ENCODE measurements at places on chromosomes 7 and 10.

DNA sequence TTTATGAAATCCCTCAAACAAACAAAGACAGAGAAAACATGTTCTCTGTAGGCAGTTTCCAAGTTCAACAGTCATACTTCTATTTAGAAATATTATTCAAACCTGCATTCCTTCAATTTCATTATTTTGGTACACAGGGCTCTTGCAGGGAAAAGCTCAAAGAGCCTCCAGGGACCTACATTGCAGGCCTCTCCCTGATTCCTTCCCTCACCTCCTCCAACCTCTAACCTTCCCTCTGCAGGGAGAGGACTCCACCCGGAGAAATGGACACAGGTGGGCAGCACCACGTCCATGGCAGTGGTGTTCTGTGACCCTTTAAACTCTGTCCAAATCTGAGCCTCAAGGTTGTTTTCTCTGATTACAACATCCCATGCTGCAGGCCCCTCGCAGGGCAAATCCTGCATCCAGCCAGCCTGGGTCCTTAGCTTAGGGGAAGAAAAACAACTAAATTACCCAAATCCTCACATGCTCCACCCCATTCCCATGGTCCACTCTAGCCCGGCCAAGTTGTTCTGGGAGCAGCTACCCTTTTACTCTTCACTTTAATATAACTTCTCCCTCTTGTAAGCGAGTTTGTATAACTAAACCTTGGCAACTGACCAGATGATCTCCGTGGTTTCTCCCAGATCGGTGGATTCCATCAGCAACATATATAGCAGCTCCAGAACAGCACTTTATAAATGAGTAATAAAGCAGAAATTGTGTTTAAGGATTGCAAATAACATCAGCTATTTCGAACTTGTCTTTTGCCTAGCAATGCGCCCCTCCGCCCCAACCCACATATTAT lies 129.8 kb downstream of the CUBN start:
- no peak for DNase-seq

DNA sequence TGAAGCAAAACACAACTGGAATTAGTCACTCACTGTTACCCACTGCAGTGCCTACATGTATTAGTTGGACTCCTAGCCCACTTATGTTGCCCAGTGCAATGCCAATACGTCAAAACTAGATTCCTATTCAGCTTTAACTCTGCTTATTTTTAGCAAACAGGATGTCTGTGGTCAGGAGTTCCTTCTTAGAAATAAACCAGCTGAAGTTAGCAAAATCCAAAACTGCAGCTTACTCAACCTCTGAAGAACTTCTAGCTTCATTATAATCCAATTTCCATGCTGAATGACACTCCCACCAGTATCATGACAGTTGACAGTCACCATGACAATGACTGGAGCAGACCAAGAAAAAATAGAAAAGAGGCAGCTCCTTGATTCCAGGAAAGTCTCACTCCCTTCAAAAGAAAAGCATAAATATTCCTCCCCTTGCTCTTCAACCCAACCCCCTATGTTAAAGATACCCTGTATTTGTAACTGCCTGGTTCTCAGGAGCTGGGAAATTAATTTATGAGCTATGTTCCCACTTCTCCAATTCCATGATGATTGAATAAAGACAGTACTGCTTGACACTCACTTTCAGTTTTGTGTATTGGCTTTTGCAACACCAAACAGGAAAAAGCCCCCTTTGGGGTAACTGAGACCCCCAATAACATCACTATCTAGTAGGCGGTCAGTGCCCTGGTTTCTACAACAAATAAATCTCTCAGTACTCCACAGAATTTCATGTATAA lies 327.4 kb downstream of the SORCS1 start:
- no peak for DNase-seq

DNA sequence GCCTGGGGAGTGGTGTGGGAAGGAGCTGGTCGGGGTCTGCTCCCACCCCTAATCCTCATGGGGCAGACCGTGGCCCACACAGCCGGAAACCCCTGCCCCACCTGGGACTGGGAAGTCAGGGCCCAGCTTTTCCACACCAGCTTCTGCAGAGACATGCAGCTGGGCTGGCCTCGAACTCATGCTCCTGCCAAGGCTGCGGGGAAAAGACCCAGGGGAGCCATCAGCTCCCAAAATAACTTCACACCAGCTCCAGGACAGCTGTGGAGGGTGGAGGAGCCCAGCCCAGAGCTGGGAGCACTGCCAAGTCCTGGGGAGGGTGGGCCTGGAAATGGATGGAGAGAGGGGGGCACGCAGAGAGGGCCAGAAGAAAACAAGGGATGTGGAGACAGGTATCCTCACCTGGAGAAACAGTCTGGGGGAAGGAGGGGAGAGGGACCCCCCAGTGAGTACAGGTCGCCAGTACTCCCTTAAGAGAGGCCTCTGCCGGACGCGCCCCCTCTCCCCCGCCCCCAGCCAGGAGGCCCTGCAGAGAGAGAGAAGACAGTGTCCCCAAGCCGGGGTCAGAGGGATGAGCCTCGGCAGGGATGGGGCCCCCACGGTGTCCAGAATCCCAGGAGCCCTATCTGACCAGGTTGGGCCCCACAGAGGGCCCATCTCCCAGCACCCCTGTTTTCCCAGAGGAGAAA lies 11.5 kb upstream of the GRIFIN start:
- no peak for DNase-seq

DNA sequence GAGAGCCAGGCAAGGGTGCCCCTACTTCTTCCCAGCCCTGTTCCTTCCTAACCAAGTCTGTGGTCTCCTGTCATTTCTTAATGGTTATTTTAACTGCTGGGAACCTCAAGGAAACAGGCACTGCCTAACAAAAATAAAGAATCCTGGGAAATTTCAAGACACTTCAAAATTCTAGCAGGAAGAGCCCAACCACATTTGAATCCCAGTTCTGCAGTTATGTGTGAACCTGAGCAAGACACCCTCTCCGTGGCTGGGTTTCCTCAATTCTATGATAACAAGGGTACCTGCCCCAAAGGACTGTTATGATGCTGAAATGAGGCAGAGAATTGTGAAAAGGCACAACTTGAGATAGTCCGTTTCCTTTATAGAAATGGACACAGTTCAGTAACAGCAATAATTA lies 36.2 kb upstream of the DUSP5 start:
- DNase-seq = no peak

DNA sequence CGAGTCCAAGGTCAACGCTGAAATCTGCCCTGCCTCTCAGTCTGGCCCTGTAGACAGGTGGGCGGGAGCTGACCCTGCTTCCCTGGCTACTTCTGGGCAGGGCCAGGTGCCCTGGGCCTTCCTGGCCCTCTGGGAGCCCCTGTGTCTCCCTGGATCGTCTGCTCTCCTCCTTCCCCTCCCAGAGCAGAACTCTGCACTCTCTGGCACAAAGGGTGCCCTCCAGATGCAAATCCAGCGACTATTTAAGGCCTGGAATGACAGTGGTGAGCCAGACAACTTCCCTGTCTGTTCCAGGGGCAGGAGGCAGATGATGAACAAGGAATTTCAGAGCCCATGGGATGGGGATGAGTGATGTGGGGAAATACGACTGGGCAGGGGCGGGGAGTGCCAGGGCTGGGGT lies 63.4 kb downstream of the C10orf105 start:
- no peak for DNase-seq

DNA sequence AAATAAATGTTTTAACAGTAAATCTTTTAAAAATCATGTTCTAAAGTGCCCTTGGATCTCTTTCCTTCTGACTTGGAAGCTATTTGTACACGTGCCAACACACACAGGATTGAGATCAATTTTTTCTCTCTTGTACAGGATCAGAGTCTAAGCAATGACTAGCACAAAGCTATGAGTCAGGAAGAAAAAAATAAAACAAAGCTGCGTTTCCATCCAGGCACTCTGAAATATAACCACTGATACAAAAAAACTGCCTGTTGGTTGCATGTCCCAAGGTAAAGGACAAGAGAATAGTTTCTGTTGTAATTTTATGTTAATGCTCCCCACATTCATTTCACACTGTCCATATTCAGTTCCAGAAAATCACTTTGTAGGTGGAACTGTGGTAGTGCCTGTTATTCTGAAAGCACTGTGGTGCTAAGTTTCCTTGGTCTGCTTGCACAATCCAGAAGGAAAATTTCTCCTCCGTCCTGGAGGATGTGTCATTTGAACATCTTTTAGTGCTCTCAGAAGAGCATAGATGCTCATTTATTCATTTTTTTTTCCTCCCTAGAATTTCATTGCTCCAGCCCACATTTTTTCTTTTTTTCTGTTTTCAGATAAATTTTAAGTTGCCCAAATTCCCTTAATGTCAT lies 113.4 kb downstream of the PLXDC2 start:
- DNase-seq = no peak

DNA sequence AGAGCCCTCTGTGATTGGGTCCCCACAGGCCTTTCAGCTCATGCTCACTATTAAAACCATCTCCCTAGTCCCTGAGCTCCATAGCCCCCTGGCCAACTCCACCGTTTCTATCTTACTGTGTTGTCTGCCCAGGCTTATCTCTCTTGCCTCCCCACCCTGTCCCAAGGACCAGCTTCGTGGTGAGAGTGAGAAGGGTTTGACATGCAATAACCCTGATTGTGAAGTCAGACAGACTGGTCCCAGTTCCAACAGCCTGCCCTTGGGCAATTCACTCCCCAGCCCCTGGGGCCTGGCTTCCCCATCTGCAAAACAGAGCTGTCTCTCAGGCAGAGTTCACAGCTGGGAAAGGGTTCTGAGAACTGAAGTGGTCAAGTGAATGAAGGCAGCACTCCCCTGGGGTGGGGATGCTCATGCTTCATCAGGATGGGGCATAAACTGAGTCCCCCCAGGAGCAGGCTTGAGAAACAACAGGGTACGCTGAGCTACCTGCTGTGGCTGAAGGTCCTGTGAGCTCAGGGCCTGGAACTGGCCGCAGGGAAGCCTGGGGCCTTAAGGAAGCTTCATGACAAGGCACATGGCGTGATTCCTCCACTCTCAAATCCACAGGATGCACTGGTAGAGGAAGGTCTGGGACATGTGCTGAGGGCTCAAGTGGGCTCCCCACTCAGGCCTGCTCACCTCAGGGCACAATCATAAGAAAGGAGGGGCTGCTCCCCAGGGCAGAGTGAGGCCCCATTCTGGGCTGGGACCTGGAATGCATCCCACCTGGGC lies 1.8 kb upstream of the PPIF start:
- DNase-seq = no peak

DNA sequence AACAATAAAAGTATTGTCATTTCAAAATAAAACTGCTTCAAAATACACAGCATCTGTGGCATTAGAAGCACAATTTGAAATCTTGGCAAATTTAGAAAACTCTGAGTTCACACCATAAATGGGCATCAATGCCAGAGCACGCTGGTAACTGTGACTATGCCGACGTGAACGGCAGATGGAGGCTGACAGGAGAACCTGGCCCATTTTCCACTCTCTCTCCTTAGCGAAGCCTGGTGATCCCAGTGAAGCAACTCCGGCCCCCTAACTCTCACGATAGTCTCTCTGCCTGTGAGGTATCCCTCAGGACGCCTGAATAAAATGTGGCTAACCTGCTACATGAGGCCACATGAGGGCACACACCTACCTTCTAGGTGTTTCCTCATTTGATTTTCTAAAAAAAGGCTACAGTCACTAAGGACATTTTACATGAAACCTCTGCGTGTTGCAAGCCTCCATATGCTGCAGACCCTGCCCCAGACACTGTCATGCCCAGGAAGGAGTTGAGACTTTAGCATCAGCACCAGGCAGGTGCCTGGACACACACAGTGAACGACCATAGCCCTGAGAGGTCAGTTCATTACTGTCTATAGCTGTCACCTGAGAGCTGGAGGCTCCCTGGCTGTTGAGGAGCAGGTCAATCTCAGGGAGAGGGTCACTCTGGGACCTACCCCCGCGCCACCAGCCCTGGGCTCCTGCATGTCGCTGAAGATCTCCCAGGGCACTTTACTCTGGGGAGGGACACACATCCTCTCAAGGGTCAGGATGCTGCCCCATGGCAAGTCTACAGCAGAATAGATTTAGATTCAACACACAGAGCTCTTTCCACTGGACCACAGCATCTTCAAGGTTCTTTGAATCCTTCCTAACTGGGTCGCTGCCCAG lies 62.9 kb upstream of the CAMK2B start:
- no peak for DNase-seq

DNA sequence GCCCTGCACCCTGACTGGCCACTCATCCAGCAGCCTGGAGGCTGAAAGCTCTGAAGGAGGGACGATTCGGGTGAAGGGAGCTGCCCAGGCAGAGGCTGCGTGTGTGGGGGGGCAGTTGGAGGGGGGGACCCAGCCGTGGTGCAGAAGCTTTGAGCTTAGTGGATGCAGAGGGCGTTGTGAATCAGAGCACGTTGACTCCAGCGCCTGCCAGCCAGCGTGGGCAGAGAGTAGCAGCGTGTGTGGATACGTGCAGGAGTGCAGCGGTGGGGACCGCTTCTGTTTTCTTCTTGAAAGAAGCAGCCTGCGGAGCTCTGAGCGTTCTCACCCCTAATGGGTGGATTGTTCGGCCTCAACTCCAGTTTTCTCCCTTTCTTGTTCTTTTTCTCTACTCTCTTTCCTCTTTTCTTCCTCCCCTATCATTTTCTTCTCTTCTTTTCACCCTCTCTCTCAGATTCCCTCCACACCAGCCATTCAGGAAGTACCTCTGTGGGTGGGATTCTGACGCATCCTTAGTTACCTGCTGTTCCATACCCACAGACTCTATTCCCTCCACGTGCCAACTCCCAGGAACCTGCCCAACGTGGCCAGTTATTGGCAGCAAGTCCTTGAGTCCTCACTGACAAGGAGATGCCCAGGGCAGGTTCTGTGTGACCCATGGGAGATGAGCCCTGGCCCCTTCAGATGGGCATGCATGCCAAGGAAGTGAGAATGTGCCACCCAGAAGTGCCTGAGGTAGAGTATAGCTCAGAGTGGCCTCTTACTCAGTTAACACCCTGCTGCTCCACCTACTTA lies 47.4 kb downstream of the SORCS3 start:
- DNase-seq = no peak

DNA sequence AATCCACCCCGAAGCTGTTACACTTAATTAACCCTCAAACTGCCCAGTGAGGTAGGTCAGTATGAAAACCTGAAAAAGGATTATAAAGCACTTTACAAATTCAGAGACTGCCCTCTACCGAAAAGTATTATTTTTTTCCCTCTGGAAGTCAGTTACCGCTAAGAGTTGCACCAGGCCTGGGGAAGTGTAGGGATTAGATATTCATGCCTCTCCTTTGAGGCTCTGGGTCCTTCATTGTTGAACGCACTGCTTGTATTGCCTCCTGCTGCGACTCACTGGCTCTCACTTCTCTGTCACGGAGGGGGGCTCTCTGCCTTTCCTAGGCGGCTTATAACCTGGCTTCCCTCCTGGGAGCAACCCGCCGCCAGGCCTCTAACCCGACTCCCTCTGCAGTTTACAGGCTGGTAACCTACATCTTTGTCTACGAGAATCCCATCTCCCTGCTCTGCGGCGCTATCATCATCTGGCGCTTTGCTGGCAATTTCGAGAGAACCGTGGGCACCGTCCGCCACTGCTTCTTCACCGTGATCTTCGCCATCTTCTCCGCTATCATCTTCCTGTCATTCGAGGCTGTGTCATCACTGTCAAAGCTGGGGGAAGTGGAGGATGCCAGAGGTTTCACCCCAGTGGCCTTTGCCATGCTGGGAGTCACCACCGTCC lies 2.7 kb downstream of the RHBDD2 start:
- DNase-seq = no peak

All from stimulated activated CD4-positive, alpha-beta T cell treated with anti-CD3 and anti-CD28 coated beads, Interleukin-1b, Interleukin-23, amount 100 ng/mL, for 1 hour (primary cell).